Hematopoietic multipotent progenitor cell (in vitro differentiated cells): ENCODE measurements at places on chromosomes 2 and 18.

- DNase-seq = no peak
These were observed 42.5 kb downstream of the SDC1 start for GRCh38 chr2:20182241-20182931.

GRCh38 chr2:176612036-176612435 is 342.8 kb downstream of the MTX2 start:
- no peak for DNase-seq

DNA sequence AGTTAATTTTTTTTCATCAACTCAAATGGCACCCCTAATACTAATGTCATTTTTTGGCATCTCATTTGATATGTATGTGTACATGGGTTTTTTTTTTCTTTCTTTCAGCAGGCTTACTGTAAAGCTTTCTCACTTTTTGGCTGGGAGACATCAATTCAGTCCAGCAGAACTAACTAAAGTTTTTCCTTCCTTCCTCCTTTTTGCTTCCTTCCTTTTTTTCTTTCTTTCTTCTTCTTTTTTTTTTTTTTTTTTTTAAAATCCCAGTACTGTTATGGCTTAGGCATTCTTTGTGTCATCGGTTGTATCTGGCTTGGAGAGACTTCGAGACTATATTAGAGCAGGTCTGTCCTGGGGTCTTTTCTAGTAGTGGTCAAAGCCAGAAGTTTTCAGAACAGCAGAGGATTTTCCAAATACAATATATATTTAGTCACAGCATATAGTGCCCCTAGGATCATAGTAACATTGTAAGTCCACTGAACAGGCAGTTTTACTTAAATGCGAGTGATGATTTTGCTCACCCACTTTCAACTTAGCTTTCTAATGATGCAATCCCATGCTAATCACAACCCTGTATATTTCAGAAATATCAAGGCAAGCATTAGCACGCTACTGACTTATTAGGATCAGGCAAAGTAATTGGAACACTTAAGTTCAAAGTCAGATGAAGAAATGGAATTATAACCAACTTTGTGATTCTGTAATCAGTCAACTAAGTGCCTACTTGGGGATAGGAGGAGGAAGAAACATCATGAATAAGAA is 4.0 kb downstream of the KLHL29 start:
- DNase-seq = no peak

DNA sequence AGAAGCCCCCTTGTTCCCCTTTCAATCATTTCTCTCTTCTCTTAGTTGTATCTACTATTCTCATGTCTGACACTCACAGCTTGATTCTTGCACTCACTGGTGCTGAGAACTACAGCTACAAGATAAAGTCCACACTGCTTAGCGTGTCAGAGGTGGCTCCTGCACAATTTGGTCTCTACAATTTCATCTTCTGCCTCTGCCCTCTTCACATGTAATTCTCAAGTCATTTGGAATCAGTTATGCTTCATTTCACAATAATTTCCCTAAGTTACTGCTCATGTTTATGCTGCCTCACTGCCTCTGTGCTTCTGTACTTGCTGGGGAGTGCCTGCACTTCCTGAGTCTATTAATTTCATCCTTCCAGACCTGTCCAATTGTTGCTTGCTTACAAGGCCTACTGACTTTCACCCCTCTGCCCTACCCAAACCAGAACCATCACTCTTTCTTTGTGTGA is 11.6 kb upstream of the NAB1 start:
- DNase-seq = no peak

GRCh38 chr2:137951586-137951985 is 12.7 kb upstream of the HNMT start:
- no peak for DNase-seq

GRCh38 chr2:19116918-19117317 is 241.5 kb downstream of the OSR1 start:
- no peak for DNase-seq

GRCh38 chr2:207970826-207971180 is 54.5 kb downstream of the PLEKHM3 start:
- DNase-seq = no peak

DNA sequence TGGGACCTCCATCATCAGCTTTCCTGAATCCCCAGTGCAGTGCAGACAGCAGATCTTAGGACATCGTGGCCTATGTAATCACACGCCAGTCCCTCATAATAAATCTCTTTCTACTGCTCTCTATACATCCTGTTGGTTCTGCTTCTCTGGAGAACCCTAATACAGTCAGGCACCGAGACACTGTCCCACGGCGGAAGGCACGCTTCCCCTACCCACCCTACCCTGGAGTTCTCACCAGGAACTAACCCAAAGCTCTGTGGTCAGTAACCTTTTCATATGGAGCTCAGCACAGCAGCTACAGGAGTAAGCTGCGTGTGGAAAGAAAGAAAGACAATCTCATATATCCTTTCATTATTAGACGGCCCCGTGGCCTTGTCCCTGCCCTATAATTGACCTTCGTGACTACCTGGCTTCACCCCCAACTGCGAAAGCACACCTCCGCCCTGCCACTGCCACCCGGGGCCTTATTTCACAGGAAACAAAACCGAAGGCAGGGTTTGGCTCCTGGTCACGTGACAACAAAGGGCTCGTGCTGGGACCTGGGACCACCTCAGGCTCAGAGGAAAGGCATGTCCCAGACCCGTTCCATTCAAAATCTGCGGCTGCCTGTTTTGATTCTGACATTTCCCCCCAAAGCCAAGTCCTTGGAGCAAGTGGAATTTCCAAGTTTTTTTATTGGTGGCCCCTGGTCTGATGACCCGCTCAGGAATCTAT is 99.7 kb upstream of the ODC1 start:
- DNase-seq = no peak

DNA sequence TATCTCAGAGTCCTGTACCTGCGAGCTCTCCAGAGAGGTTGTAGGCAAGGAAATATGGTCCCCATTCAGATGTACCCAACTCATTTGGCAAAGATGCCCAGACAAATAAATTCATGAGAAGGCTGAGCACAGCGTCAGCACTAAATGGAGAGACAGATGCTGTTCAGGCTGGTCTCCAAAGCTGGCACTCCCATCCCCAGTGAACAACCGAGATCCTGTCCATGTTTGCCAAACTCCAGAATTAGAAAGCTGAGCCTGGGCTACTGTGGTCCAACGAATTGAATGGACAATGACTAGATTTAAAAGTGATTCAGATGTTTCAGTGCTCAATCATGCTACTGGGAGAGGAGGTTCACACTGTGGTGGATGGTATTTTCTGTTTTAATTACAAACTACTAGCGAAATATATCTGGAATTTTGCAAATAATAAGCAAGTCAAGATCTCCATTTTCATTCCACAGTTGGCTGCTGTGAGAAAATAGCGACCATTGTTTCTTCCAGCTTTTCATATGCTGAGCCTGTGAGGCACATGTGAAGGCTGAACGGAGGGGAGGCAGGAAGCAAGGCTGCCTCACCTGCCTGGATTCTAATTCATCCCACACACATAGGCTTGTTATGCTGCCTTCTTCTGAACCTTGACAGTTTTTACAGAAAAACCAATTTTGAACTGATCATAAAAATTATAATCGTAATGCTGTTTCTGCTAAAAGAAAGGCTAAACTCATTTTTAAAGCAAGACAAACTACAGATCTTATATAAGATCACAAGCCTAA is 22.6 kb upstream of the DAPL1 start:
- DNase-seq = no peak

- DNase-seq = no peak
These were observed 107.3 kb upstream of the MGAT5 start for GRCh38 chr2:134146620-134147019.

GRCh38 chr18:9858642-9859041 is 27.1 kb upstream of the TXNDC2 start:
- no peak for DNase-seq

GRCh38 chr18:69365658-69366057 is 35.0 kb upstream of the DOK6 start:
- DNase-seq = no peak

DNA sequence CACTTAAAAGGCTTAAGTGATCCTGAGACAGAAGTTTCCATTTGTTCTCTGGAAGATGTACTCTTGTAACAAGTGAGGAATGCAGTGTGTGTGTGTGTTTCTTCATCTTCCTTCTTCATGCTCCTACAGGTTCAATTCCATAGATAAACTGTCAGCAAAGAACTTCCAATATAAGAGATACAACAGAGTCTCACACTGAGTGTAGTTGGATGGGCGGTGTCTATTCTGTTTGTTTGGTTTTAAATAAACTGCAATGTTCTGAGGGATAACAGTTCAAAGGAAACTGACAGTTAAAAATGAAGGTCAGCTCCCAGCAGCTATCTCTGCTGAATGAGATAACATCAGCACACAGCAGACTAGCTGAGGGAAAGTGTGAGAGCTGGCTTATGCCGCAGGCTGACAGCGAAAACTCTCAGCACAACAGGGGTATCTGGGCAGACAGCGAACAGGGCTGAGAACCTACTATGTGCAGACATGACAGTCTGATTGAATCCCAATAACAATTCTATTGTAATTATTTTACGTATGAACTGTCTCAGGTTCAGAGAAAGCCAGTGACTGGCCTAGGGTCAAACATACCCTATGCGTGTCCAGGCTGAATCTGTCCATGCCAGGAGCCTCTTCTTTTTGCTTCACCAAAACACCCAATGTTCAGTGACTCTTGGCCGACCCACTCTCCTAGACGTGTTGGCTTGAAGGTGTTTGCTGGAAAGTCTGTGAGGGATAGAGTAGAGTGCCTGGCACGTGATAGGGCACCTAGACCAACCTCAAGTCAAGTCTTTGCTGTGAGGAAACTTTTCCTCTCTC is 201.9 kb upstream of the TRIB2 start:
- no peak for DNase-seq

- no peak for DNase-seq
These were observed 439.8 kb downstream of the RNF144A start for GRCh38 chr2:7356909-7357584.

DNA sequence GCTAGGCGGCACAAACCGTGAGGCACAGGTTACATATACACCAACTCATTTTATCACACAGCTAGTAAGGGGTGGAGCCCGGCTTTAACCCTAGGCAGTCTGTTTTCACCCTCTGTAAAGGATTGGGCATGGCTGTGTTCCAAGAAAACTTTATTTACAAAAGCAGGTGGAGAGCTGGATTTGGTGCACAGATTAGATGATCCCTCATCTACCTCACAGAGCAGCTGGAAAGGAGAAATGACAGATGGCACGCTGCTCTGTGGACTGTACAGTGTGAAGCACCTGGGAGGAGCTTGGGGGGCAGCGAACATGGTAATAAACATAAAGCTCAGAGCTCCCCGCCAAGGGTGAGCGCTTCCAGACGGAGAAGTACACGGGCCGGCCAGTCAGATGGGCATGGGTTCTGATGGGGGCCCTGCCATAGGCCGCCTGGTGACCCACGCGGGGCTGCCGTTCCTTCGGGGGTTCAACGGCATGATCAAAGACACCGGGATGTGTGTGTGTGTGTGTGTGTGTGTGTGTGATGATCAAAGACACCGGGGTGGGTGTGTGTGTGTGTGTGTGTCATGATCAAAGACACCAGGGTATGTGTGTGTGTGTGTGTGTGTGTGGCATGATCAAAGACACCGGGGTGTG is 862 bp upstream of the TMEM177 start:
- DNase-seq = no peak

DNA sequence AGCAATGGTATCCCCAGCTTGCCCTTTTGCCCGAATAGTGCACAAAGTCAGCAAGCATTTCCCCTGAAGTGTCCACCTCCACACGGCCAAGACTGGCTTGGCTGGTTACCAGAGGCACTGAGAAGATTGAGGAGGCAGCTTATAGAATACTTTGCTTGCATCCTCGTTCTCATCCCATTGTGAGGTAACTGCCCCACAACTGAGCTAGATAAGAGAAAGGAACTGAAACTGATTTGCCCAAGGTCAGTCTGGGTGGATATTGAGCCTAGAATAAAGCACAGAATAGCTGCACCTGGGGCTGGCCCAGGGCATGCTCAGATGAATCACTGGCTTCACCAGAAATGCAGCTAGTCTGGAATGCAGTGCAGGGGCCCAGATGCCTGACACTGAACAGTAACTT is 32.7 kb upstream of the MAP4K3 start:
- DNase-seq = no peak

- peak; percentile 10 for DNase-seq
These were observed 69.9 kb downstream of the CTAGE1 start for GRCh38 chr18:22347606-22348511.

DNA sequence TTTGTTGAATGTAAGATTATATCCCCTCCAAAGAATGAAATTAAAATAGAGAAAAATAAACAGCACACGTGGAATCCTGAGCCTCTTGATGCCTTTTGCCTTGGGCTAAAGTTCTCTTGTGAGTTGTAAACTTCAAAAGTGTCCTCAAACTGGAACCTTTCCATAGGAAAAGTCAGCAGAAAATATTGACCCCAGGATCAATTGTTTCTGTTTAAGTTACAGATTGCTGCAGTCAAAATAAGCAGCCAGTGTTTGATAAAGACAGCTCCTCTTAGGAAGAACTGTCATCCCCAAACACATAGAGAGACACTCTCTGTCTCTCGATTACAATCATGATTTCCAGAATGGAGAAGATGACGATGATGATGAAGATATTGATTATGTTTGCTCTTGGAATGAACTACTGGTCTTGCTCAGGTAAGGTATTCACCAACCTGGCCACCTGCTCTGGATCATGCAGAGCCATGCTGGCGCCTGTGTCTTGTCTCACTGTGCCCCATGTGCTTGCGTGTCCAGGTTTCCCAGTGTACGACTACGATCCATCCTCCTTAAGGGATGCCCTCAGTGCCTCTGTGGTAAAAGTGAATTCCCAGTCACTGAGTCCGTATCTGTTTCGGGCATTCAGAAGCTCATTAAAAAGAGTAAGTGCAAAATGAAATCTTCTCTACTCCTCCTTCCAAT is at the start of gene SPP2:
Gene SPP2, plus strand, starts transcription at position 248 of the 681 bp plus-strand sequence. Its CDS starts 85 bp downstream, at position 333.
- DNase-seq = no peak
